ENCODE measurements at places on chromosomes 6 and 20.

- peak; percentile 31 for DNase-seq
These were observed 1.8 kb upstream of the HLA-DQB1 start for GRCh38 chr6:32668226-32668747.

GRCh38 chr6:160739955-160740354 is 37.9 kb downstream of the PLG start:
- DNase-seq = no peak

DNA sequence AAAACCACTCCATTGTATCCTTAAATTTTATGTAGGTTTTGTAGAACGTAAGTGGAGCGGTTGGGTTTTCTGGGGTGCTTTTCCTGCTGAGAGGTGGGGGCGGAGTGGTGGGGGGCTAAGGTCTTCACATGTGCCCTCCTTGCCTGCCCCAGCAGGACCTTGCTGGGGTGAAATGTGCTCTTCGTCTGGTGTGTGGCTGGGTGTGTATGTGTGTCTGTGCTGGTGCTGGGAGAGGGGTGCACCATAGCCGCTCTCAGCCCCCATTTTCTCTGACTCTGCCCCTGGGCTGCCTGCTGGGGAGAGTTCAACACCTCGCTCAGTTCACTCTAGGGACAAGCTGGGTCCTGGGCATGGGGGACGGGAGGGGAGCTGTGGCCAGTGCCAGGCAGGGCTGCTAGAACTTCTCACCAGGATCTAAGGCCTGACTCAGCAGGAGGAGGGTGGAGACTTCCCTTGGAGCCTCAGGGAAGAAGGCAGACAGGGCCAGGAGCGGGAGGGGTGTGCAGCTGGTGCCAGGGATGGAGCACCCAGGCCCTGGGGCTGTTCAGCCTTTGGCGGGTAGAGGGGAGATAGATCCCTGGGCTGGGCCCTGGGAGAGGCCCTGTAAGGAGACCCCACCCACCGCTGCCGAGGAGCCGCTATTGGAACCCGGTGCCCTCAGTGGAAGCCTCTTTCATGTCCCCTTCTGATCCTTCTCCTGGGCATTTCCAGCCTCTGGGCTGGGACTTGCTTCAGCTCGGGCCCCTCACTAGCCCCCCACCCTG is 4.8 kb downstream of the SOX18 start:
- DNase-seq = no peak

DNA sequence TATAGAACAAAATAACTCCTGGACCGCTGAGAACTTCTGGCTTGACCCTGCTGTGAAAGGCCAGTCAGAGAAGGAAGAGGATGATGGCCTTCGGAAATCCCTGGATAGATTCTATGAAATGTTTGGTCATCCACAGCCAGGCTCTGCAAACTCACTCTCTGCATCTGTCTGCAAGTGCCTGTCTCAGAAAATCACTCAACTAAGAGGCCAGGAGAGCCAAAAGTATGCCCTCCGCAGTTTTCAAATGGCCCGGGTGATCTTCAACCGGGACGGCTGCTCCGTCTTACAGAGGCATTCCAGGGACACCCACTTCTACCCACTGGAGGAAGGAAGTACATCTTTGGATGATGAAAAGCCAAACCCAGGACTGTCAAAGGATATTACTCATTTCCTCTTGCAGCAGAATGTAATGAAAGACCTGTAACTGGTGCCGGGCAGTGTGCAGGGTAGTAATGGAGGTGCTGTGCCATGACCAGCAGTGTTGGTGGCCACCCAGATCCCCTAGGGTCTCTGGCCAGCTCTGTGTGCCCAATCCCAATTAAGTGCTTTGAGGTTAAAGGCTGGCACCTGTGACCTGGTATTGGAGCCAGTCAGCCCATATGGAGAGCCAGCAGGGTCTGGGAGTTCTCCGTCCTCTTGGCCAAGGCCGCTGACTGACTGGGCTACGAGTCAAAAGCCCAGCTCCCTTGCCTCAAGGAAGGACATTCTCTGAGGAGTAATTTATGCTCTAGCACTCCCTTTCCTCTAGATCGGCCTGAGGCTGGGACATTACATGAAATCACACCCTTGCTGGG is 87.1 kb downstream of the TRMT6 start:
- no peak for DNase-seq

DNA sequence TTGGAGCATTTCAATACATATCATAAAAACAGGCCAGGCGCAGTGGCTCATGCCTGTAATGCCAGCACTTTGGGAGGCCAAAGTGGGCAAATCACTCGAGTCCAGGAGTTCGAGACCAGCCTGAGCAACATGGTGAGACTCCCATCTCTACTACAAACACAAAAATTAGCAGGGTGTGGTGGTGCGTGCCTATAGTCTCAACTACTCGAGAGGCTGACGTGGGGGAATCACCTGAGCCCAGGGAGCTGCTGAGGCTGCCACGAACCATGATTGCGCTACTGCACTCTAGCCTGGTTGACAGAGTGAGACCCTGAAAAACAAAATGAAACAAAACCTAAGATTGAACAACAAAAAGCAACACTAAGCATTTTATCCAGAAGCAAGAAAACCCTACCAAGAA is 47.2 kb downstream of the BACH2 start:
- peak; percentile 39 for DNase-seq

DNA sequence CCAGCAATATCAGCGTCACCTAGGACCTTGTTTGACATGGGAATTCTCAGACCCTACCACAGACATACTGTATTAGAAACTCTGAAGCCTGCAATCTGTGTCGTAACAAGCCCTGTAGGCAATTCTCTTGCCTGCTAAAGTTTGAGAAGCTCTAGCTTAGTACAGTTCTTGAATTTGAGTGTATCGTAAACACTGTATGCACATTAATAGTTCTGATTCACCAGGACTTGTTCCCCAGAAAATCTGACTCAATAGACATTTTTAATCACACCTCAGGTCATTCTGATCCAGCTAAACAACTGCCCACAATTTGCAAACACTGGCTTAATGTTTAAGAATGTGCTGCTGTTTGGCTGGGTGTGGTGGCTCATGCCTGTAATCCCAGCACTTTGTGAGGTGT is 414.3 kb downstream of the TFAP2A start:
- no peak for DNase-seq

DNA sequence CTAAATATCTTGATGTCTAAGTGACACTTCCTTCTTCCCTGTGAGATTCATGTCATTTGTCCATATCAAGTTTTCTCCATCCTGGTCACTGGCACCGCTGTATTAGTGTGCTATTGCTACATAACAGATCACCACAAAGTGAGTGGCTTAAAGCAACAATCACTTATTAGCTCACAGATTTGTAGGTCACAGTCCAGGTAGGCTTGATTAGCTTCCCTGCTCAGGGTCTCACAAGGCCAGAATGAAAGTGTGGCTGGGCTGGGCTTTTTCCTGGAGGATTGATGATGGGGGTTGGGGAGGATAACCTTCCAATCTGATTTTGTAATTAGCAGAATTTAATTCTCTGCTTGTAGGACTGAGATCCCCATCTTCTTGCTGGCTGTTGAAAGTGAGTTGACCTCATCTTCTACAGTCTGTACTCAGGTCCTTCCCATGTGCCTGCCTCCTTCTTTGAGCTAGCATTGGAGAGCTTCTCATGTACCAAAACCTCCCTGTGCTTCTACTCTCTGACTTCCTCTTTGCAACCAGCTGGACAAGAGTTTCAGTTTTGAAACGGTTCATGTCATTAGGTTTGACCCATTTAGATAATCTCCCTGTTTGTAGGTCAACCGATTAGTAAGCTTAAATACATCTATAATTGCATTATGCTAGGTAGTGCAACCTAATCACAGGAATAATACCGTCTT is 152.4 kb upstream of the MAN1A1 start:
- DNase-seq = no peak

GRCh38 chr6:23006656-23007055 is 437.3 kb downstream of the HDGFL1 start:
- DNase-seq = no peak

GRCh38 chr6:164825386-164825785 is 484.0 kb downstream of the C6orf118 start:
- no peak for DNase-seq
